ENCODE measurements at places on chromosomes 7 and 10.

GRCh38 chr7:44622342-44623151 is 16.1 kb downstream of the OGDH start:
- no peak for DNase-seq

- DNase-seq: no peak
Measured at GRCh38 chr10:12958546-12959110, 42.9 kb downstream of the CCDC3 start.

GRCh38 chr10:29542723-29543122 is 92.0 kb downstream of the SVIL start:
- DNase-seq: no peak

GRCh38 chr7:29397398-29397797 is 166.2 kb upstream of the PRR15 start:
- no peak for DNase-seq

GRCh38 chr10:49001402-49001801 is 61.8 kb upstream of the LRRC18 start:
- DNase-seq: no peak

GRCh38 chr7:106346167-106346677 is 61.4 kb upstream of the NAMPT start:
- DNase-seq: no peak

DNA sequence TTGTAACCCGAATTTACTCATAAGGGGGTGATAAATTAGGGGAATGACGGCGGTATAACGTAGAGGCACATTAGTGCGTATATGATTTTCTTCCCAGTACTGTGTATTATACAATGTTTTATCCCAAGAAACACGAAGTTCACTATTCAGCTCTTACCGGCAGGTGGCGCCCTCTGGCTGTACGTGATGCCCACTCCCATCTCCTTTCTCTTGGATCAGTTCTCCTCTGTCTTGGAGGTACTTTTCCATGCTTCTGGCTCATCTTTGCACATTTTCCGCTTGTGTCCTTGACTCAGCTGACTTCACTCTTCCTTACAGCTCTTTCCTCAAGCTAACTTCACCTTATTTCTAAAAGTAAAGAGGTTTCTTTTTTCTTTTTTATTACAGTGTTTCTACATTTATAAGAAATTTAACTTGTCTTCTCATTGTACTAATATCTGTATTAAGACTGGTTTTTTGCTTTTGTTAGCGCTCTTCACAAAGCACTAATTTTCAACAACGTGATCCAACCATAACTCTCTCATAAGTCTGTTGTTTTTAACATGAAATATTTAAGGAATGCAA is 21.3 kb downstream of the TMEM176B start:
- DNase-seq: peak; percentile 65

GRCh38 chr10:111207500-111207899 is 130.7 kb downstream of the ADRA2A start:
- DNase-seq: peak; percentile 3

DNA sequence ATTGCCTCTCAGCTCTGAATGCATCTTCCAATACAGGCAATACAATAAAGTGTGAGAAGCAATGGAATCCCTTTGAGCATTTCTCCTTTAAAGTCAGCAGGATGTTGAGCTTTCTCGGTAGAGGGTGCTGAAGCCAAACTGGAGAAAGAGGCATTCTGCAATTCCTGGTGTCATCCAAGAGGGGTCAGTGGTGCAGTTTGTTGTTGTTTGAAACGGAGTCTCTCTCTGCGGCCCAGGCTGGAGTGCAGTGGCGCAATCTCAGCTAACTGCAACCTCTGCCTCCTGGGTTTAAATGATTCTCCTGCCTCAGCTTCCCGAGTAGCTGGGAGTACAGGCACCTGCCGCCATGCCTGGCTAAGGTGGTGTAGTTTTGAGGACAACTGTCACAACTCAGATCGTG is 486.5 kb downstream of the CALN1 start:
- no peak for DNase-seq

GRCh38 chr7:113071465-113071864 is 15.2 kb downstream of the GPR85 start:
- DNase-seq: no peak

- DNase-seq: no peak
Measured at GRCh38 chr10:123721441-123722049, 55.4 kb downstream of the GPR26 start.

GRCh38 chr10:132972149-132972985 is 30.0 kb upstream of the CFAP46 start:
- DNase-seq: no peak

DNA sequence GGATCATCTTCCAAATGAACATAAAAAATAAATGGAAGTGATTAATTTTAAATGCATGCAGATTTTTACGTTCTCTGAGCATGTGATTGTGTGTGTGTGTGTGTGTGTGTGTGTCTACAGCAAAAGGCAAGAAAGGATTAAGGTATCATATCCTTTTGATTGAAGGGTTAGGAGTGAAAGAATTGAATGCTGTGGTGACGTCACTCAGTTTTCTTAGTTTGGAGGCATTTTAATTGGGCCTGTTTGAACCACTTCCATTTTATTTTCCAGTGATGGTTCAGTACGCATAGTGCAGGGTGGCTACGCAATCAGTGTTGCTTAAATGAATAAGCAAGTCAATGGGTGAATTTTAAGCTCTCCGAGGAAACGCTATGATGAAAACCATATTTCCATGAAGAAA is 31.3 kb downstream of the TACC2 start:
- DNase-seq: no peak

GRCh38 chr10:88493691-88494483 is 89.2 kb downstream of the RNLS start:
- DNase-seq: no peak

GRCh38 chr7:17856251-17856650 is 84.0 kb downstream of the SNX13 start:
- no peak for DNase-seq

- no peak for DNase-seq
Measured at GRCh38 chr10:97701438-97702069, 12.0 kb upstream of the MARVELD1 start.

GRCh38 chr7:135729230-135729629 is 1.2 kb upstream of the SLC13A4 start:
- DNase-seq: no peak

DNA sequence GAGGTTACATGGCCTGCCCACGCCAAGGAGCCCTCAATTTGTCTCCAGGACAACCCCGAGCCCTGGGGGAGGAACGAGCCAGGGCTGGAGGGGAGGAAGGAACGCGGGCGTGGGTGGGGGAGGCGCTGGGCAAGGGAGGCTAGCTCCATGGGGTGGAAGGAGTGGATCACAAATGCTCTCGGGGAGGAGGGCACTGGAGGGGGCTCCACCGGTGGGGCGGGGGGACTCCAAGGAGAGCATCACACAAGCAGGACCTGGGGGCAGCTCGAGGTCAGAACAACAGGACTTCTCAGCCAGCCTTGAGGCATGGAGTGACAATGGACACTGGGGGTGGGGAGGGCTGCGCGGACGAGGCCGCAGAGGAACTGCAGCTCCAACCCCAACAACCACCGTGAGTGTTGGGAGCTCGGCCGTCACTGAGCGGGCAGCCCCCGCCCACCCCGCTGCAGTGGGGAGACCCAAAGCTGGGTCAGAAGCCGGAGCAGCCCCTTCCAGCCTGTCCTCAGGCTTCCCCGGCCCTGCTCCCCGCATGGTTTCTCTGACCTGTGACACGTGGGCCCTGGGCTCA is 41.1 kb downstream of the STK32C start:
- no peak for DNase-seq

GRCh38 chr10:128036011-128036615 is 90.1 kb downstream of the MKI67 start:
- DNase-seq: no peak

DNA sequence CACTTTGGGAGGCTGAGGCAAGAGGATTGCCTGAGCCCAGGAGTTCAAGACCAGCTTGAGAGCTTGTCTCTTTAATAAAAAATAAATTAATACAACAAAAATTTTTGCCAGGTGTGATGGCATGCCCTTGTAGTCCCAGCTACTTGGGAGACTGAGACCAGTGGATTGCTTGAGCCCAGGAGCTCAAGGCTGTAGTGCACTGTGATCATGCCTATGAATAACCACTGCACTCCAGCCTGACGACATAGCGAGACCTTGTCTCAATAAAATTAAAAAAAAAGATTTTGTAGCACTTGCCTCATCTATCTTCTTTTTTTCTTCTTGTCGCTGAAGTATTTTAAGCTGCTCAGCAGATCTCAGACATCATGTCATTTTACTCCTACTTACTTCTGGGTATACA is 26.3 kb downstream of the CREM start:
- no peak for DNase-seq

DNA sequence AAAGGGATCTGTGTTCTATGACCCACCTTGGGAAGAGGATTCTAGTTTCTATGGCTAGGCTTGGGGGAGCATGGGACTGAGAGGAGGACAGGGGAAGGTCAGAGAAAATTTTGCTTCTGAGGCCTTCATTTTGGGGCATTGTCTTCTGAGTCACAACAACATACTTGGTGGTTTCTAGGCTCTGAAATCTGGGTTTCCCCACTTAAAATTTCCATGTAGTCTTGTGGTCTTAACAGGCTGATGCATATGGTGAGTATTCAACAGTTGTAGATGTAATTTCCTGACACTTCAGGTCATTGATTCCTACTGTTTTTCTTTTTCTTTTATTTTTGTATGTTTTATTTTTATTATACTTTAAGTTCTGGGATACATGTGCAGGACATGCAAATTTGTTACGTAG is 88.5 kb downstream of the ANKRD7 start:
- DNase-seq: no peak

DNA sequence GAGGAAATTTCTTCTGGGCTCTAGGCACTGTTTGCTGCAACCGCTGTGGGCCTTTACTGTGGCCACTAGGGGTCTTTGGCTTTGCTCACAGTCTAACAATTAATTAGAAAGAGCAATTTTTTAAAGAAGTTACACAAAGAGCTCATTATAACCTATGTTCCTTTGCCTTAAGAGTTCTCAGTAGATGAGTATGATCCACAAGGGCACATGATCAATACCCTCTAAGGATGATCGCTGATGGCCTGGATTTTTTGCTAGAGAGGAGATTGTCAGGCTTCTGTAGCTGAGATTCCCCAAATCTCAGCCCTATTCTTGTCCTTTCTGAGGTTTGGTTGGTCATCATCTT is 80.8 kb upstream of the RHOBTB1 start:
- DNase-seq: no peak

All from stimulated activated CD8-positive, alpha-beta memory T cell treated with anti-CD3 and anti-CD28 coated beads, Interleukin-2, amount 100 ng/mL, for 48 hours (primary cell).